ENCODE measurements at places on chromosomes 16 and 17.

DNA sequence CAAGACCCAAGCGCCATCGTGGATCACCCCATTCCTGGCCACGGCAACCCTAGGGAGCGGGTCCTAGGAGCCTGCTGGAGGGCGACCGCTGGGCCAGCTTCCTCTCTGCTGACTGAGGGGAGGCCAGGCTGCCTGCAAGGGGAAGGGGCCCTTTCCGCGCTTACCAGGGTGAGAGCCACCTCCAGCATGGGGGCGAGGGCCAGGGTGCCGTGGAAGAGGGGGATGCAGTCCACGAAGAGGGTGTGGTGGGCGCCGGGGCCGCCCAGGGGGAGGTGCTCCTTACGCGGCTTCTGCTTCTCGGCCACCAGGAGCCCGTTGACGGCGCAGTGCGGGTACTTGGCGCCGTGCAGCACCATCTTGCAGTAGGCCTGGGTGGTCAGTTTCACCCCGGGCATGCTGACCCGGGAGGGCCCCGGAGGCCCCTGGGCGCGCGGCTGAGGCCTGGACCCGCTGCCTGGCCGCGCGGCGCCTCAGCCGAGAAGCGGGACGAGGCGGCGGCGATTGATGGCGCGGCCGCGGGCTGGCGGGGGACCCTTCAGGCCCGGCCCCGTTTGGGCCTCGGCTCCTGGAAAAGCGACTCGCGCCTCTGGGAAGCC lies 345 bp downstream of the EMC8 start:
- DNase-seq: no peak

GRCh38 chr16:4500272-4500671 lies 24.1 kb downstream of the HMOX2 start:
- no peak for DNase-seq

GRCh38 chr17:15782866-15783265 lies 50.8 kb downstream of the TBC1D26 start:
- no peak for DNase-seq

- no peak for DNase-seq
Observed at GRCh38 chr17:73769479-73769878, 125.2 kb upstream of the SDK2 start.

GRCh38 chr17:67107811-67108775 lies 63.7 kb downstream of the CACNG1 start:
- no peak for DNase-seq

- DNase-seq: no peak
Observed at GRCh38 chr16:50004239-50004638, 20.8 kb upstream of the CNEP1R1 start.

- no peak for DNase-seq
Observed at GRCh38 chr16:85631802-85632393, 18.8 kb downstream of the GSE1 start.

DNA sequence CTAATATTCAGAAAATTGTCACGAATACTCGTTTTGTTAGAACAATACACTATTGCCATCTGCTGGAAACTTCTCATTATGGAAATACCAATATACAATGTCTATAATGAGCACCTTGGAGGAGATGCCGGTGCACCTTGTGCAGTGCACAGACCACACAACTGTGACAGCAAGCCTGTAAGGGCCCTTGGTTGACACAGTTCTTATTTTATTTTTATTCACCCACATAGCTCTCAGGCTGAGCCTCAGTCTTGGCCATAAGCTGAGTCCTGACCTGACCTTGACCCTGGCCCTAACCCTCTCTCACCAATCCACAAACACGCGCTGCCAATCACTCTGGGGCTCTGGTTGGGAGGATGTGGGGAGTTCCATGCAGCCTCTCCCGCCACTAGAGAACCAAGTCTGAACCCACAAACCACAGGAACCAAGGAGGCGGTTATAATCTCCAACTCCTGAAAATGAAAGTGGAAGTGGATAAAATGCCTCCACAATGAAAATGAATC lies 7.6 kb downstream of the AIPL1 start:
- no peak for DNase-seq

DNA sequence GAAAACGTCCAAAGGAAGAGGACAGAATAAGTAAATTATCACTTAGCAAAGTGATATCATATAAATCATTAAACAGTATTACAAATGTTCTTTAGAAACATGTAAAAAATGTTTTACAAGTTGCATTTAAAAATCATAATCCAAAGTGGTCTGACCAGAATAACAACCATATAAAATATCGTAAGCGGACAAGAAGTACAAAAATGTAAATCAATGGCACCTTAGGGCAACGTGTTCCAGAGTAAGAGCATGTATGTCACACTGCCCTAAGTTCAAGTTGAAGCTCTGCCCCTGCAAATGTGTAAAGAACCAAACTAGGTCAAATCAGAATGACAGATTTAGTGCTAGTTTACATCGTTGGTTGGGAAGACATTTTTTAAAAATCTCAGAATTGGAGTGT lies 11.4 kb downstream of the USP31 start:
- no peak for DNase-seq

DNA sequence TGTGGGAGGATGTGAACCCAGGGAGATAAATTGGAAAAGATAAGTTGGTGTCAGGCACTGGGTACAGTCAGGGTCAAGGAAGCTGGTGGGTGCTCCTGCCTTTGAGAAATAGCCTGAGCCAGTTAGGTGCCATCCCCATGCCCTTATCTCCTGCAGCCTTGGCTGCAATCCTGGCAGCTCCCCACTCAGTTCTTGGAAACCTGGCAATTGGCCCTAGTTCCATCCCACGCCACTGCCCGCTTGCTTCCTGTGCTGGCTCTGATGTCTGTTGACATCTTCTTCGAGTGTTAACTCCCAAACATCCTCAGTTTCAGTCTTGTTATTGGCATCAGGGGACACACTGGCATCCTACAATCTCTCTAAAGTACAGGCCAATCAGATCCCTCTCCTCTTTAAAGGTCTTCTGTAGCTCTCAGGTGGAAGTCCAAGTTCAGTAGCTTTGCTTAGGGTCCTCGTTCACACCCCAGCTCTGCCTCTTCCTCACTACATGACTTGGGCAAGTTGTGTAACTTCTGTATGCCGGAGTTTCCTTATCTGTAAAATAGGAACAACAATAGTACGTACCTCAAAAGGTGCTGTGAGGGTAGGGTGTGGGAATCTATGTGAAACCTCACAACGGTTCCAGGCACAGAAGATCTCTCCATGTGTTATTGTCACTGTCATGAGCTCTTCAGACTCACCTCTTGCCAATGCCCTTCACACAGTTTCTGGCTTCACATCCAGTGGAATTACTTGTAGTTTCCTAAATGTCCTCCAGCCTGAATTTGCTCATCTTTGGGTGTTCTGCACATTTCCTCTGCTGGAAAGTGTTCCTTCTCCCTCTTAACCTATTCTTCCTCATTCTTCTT lies 13.5 kb upstream of the PRKAR1A start:
- DNase-seq: no peak

DNA sequence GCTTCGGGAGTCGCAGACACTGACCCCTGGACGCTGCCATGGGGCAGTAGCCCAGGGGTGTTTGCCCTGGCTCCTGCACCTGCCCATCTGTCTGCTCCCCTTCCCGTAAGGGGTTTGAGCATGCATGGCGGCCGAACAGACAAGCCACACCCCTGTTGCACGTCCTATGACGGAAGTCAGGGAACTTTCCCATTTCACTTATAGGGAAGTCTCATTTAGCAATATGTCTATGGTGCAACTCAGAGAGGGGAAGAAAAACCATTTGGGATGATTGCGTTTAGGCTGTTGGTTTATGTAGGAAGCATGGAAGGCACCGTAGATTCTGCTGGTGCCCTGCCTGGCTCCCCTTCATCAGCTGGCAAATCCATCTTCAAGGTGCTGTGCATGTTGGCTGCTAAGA lies 112.5 kb downstream of the HAPSTR1 start:
- no peak for DNase-seq

DNA sequence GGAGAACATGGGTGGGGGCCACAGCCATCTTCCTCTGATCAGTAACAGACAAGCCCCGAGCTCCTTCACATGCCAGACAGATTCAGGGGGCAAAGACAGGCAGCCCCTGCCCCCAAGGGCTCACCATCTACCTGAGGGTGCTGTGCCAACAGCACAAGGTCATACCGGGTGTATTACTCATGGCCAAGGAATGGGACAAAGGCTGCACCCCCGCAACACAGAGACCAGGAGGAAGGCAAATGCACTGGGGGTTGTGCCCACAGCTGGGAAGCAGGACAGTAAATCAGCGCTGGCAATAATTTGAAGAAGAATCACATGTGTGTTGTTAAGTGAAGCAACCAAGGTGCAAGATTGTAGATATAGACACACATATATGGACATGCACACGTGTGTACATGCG lies 137.1 kb downstream of the C16orf95 start:
- DNase-seq: no peak

DNA sequence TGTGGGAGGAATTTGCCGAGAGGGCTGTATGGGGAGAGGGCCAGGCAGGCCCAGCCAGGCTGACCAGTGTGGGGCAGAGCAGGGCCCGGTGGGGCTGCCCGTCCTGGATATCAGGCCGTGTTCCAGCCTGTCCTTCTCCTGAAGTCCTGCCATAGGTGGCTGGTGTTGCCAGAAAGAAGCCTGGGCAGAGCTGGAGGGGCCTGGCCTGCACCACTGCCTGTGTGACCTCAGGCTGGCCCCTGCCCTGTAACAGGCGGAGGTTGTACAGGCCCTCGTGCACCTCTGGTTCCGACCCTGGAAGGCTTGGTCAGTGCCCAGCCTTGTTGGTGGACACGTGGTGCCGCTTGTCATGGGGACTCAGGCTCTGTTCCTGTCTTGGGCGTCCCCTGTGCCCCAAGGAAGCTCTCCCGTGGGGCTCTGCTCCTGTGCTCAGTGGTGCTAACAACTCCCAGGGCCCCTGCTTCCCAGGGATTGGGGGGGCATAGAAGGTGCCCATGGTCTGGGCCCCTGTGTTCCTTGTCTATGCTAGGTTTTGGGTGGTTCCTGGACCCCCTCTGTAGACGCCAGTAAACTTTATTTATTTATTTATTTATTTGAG lies 33.3 kb downstream of the ADCY7 start:
- no peak for DNase-seq

DNA sequence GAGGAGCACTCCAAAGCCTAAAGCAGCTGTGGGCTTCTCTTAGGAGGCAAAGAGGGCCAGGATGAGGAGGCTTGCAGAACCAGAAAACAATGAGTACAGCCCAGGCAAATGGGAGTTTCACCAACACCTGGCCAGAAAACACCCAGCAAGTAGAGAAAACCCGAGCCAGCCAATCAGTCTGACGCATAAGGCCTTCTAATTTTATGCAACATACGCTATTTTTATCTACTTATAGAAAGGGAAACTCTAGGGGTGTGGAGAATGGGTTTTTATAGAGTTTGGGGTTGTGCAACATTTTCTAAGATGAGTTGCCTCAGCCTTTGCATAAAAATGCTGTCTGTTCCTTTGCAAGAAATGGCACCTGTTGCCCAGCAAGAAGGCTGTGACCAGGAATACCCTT lies 529.0 kb upstream of the CDH5 start:
- DNase-seq: no peak

- peak; percentile 94 for DNase-seq
Observed at GRCh38 chr17:72588961-72589360, 468.1 kb downstream of the SOX9 start.

- peak; percentile 21 for DNase-seq
Observed at GRCh38 chr17:1999557-2000251, 25.4 kb downstream of the RTN4RL1 start.

- DNase-seq: no peak
Observed at GRCh38 chr17:81272616-81273015, 22.5 kb downstream of the SLC38A10 start.

DNA sequence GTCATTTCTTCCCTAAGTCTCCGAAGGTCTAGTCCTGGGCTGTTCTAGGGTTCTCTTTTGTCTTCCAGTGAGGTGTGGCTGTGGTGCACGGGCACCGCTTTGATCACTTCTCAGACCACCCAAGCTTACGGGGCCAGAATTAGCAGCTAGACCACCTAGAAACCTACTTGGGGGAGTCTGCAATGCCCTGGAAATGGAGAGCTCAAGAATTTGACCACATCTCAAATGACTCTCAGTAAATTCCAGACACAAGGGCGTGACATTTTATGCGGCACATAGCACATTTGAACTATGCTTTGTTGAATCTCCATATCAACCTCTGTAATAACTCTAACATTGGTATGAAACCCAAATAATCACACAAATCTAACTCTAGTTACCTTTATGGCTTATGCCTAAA lies 24.9 kb downstream of the TRIM16 start:
- no peak for DNase-seq

DNA sequence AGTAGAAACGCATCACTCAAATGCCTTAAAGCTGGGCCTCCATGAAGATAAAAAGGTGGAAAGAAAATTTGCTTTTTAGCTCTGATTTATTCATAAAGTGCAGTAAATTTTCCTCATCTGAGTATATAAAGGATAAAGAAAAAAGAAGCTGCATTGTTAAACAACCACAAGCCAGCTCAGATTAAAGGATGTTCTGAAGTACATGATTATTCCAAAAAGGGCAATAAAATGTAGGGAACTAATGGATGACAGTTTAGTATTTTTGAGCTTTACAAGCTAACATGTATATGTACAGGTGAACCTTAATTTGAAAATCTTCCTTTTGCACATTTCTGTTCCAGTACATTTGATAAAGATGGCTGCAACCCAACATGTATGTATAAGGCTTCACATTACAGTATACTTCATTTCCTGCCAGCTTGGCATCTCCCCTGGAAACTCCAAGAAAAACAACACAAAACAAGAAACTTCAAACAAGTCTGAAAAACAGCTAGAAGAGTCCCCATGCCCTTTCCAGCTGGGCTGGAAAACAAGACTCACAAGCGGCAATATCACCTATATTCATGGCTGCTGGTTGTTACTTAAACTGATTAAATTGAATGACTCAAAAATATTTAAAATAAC lies 225.7 kb downstream of the CEP112 start:
- DNase-seq: no peak

GRCh38 chr17:41417127-41417526 lies 7.3 kb downstream of the KRT37 start:
- DNase-seq: peak; percentile 79

GRCh38 chr17:50815400-50815799 lies 20.0 kb upstream of the WFIKKN2 start:
- DNase-seq: no peak

DNA sequence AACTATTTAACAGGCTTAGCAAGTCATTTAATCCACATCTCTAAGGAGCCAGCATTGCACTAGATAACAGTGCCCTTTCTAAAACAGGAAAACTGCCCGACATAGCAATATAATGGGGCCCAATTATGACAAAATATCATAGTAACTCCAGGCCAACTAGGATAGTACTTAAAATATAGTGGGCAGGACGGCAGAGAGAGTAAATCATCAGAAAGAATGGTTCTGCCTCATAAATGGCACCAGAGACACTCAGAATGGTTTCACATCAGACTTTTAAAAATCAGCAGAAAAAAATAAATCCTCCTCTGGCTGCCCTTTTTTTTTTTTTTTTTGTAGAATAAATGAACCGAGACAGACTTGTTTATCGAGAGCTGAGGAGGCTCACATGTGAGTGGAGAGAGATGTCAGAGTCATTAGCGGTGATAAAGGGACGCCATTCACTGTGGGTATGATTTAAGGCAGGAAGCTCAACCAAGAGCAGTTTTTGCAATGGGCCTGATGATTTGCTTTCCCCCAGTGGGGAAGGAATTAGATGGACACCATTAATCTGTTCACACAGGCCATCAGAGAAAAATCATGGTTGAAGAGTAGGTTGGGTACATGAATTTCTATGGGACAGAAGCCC lies 62.6 kb downstream of the CPPED1 start:
- no peak for DNase-seq

Measured in NCI-H774 (cell line).